ENCODE measurements at places on chromosomes 4 and X.

GRCh38 chrX:47030339-47030738, 47.9 kb upstream of the RGN start:
- DNase-seq, result no peak

- DNase-seq, result no peak
Measured at GRCh38 chr4:89700766-89701423, 136.1 kb downstream of the SNCA start.

GRCh38 chr4:55157559-55158277, 32.3 kb upstream of the KDR start:
- DNase-seq, result no peak

DNA sequence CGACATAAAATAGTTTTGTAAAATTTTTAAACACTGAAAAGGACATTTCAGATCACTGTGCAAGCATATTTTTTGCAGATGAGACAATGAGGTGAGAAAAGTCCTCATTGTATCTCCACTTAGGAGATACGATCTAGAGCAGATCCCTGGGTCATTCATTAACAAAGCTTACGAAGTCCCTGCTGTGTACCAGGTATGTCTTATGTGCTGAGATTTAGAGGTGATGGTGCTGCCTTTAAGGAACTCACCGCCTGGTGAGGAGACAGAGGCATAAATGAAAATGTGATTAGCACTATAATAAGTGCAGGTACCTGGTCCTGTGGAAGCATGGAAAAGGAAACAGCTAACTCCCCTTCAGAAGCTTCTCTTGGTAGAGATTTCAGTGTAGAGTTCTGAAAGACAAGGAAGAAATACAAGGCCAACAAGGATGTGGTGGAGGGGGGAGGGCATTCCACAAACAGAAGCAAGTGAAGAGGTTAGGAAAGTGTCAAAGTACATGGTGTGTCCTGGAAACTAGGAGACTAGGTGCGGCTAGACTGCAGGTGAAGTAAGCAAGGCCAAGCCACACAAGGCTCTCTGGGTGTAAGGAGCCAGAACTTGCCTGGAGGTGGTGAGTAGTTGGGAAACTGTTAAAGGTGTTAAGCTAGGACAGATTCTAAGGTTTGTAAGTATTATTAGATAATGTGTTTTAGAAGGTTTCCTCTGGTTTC, 1.5 kb upstream of the NDNF start:
- DNase-seq, result no peak

DNA sequence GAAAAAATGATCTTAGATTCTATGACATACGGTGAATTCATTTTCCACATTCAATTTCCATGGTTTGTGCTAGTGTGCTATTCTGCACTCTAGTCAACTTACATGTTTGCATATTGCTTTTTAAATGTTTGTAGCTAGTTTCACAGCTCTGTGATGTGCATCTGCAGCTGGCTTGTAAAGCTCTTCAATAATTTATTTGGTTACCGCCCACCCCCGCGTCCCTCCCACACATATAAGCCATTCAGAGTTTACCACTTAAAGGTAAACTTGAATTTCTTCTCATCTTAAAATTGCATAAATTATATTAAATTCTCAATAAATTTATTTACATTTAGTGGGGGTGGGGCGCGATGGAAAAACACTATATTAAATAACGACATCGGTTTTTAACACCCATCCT, 291 bp upstream of the NBDY start:
- DNase-seq, result no peak

DNA sequence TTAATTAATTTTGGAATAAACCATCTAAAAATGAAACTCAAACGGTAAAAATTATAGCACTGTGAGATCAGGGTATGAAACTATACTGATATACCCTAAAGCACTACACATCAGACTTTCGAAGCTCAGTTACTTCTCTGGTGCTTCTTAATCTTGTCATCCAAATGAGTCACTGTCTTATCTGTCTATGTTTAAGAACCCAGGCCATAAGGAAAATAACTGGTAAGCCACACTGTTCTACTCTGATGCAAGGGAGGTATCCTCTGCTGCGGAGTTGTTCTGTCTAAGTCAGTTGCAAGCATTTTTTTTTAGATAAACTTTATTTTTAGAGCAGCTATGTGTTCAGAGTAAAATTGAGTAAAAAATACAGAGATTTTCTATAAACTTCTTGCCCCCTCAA, 830.8 kb upstream of the POU3F4 start:
- DNase-seq, result no peak

GRCh38 chrX:39477031-39477761, 620.6 kb downstream of the BCOR start:
- no peak for DNase-seq

GRCh38 chr4:173494013-173494970, 35.7 kb downstream of the HAND2 start:
- DNase-seq, result peak; percentile 36

GRCh38 chr4:158202481-158202880, 7.8 kb upstream of the TMEM144 start:
- DNase-seq, result no peak

DNA sequence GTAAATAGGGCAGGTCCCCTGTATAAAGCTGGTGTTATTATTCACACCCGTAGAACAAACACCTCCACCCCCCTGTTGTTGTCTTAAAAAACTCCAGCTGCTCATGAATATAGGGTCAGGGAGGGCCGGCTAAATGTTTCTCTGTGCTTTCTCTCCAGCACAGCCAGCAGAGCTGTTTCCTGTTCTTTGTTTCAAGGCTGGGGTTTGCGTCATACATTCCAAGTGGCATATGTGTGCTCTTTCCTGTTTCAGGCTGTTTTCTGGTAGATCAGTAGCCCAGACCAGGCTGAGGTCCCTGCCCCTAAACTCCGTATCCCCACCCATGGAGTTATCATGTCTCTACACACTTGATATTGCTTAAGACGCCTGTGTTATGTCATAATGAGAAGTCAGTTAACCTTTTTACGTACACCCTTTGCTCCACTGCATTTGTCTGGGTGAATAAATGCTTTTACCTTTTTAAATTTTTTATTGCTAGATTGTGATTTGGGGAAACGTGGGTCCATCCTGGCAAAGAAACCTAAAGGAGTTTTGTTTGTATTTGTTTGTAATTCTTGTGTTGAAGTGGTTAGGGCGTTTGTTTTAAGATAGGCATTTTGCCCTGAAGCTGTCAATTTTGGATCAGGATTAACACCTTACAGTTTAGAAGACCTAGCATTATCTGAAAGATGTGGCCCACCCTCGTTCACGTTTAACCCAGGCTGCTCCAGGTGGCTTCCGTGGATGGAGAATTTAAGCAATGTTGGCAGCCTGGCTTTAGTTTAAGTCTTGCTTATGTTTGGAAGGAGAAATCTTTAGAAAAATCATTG, 3.3 kb downstream of the KLF3 start:
- no peak for DNase-seq

- no peak for DNase-seq
Measured at GRCh38 chrX:110267874-110268273, 50.0 kb downstream of the AMMECR1 start.

GRCh38 chr4:13541720-13542576, 2.4 kb downstream of the NKX3-2 start:
- DNase-seq, result no peak

GRCh38 chr4:85486425-85487086, 11.6 kb downstream of the ARHGAP24 start:
- no peak for DNase-seq

DNA sequence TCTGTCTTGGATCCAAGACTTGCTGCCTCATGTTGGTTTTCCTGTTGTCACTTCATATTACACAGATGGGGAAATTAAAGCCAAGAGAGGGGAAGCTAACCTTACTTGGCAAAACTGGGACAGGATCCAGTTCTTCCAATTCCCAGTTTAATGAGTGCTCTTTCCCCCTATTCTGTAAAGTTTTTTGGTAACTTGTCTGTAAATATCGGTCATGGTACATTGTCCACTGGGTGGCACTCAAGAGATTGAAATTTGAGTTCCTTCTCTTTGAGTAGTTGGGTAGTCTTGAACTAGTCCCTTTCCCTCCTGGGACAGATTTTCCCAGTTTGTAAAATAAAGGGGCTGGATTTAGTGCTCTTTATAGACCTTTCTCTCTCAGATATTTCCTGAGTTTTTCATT, 12.4 kb upstream of the EOLA2 start:
- DNase-seq, result no peak

DNA sequence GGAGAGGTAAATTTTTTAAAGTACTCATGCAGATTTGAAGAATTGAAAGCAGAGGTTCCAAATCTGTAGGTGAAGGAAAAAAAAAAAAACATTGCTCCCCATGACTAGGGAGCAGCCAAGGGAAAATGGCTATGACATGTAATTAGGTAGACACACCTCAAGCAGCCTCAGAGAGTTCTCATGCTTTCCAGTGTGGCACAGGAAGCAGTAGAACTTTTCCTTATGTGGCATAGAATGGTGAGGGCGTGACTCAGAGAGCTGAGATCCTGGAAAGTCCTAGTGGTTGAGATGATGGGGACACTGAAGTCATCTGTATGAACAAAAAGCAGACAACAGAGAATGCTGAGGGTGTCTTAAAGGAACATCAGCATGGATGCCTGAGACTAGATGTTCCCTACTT, 148.6 kb upstream of the NWD2 start:
- no peak for DNase-seq

DNA sequence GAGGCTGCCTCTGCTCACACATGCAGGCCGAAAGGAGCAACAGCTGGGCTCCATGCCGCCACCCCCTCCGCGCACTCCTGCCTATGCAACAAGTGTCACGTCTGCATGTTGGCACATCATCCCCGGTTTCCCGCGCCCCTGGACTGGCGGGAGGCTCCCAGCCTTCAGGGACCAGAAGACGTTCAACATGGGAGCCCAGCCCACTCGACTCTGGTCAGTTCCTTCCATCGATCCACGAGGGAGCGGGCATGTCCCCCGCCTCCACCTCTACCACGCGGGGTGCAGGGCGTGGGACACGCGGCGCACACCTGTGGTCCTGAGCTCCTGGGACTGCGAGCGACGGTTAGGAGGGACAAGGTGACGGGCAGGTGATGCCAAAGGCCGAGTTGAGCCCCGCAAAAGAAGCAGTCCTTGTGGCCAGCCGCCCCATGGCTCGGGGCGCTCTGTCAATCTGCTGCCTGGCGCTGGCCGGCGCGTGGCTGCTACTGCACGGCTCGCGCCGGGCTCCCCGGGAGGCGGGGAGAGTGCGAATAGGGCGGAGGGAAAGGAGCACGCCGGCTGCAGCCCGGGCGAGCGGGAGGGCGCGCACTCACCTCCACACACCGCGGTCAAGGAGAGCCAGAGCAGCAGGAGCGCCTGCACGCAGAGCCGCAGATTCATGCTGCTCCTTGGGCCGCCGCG, 645 bp downstream of the APLN start:
- no peak for DNase-seq

- peak; percentile 4 for DNase-seq
Measured at GRCh38 chrX:147550217-147550616, 361.5 kb upstream of the FMR1 start.

GRCh38 chrX:53347948-53348347, 66.6 kb upstream of the IQSEC2 start:
- DNase-seq, result no peak

DNA sequence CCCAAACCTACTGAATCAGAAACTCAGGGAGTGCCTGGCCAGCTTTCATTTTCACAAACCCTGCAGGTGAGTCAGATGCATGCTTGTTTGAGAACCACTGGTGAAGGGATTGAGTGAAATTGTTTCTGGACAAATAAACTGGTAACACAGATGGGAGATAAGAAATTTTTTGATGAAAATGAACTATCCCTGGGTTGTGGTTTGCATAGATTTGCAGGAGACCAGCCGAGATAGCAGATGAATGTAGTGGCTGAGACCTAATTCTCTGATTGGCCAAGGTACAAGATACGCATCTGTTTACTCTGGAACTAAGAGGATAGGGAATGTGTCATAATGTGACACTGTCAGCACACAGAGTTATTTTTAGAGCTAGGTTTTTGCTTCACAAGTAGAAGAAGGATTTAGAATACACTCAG, 117.8 kb upstream of the NOCT start:
- no peak for DNase-seq

DNA sequence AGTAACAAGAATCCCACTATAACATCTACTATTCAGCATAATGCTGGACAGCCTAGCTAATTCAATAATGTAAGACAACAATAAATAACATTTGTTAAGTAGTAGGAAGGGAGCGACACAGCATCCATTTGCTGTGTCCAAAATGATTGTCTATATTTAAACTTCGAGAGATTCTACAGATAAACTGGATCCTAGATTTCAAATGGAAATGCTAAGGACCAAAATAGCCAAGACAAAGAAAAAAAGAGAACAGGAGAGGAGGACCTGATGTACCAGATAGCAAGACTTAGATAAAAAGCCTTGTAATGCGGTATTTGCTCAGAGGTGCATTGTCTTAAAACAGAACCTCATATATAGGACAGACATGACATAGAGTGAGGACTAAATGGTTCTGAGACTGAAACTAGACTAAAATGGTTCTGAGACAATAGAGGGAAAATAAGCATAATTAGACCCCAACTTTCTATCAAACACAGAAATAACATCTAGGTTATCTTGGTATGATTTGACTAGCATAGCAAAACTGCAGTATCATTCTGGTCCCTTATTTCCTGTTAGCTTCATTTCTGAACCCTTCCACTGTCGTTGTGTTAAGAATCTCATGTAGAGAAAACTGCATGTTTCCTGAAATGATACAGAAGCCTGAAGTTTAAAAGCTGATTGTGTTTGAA, 3.8 kb downstream of the HPGDS start:
- no peak for DNase-seq

DNA sequence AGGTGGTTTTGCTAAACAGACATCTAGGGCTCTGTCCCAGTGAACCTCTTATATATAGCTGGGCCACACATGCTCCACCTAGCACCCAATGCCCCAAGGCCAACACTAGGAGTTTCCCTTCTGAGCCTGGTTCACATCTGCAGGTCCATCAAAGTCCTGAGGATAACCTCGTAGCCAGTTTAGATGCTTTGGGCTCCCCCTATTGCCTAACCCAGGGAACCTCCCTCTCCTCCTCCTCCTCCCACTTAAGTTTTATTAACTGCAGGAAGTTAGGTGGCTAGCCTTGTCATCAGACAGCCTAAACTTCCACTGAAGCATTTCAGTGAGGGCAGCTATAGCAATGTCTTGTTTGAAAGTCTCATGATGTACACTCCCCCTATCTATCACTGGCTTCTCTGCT, 88.0 kb downstream of the GUCY2F start:
- no peak for DNase-seq

GRCh38 chr4:137998666-137999429, 243.3 kb downstream of the SLC7A11 start:
- DNase-seq, result no peak

DNA sequence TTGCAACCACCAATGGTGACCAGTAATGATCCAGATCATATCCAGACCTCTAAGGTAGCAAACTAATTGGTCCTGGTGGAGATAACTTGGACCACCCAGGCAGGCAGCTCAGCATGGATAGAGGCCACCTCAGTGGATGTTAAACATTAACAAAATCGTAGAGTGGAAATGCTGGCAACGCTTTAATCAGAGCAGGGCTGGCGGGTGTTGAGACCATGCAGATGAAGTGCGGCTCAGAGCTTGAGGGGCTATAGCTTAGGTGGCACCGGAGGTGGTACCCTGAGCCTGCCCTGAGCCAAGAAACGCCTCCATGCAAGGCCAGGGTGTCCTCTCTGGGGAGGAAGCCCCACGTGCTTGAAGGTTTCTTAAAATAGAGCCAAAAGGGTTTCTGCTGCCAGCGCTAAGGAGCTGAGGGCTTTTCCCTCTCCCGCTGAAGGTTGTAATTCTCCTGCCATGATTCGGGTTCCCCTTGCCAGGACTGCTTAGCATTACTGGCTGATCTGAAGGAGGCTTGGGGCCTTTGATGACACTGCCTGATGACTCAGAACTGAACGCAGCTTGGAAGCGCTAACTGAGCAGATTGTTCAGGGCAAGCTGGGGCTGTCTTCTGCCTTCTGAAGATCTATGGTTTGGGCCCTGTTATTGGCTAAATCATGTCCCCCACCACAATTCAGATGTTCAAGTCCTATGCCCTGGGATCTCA, 177.8 kb upstream of the ATP6AP2 start:
- no peak for DNase-seq

- DNase-seq, result no peak
Measured at GRCh38 chrX:136168929-136169735, 21.8 kb downstream of the FHL1 start.

Data from stimulated activated CD4-positive, alpha-beta T cell treated with anti-CD3 and anti-CD28 coated beads, Interleukin-15, amount 100 ng/mL, for 48 hours (primary cell).